Endothelial cell of umbilical vein (primary cell): ENCODE measurements at places on chromosomes 13 and 19.

GRCh38 chr13:87128036-87128435 is 543.1 kb upstream of the SLITRK5 start:
- DNase-seq, result no peak

- no peak for DNase-seq
These were observed 17.7 kb downstream of the NUMBL start for GRCh38 chr19:40672573-40673299.

- DNase-seq, result no peak
These were observed 16.0 kb downstream of the TMEM272 start for GRCh38 chr13:51828730-51829567.

DNA sequence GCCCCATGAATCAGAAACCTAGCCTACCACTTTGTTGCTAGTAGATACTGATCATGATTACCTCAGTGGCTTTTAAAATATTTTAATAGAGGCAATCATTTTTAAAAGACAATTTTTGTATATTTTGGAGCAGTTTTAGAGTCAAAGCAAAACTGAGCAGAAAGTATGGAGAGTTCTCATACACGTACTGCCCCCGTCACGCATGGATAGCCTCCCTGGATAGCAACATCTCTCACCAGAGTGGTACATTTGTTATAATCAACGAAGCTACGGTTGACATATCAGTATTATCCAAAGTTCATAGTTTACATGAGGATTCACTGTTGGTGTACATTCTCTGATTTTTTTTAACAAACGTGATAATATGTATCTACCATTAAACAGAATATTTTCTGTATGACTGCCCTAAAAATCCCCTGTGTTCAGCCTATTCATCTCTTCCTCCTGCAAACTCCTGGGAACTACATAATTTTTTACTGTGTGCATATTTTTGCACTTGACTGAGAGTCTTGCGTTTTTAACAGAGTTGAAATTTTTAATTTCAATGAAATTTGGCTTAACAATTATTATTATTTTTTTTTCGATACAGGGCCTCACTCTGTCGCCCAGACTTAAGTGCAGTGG is 1436.8 kb upstream of the PCDH9 start:
- DNase-seq, result no peak

DNA sequence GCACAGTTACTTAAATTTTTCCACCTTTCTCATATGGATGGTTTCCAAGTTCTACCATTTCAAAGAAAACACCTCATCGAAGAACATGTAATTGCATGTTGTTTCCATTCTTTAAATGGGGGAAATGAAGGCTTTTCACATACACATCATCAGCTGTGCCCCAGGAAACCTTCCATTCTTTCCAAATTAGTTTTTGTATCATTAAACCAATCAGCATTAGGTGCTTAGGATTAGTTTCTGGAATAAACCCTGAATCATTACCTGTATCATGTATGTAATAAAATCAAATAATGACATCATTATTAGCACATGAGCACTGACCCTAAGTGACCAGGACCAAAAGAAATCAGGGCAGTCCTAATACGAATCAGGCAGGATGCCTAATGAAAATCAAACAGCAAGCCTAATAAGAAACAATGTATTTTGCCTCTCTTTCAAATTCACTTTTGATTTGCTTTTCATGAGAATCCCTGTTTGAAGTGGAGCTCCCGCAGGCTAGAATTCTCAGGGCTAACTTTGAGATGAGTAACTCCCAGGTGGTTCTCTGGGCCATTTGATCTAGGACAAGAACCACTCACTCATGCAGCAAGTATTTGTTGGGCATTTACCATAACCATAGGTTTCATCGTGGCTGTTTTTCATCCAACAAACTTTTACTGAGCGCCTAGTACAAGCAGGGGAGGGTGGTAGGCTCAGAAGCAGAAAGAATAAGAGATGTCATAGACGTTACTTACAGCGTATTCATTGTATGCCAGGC is 89.2 kb downstream of the MZT1 start:
- no peak for DNase-seq

DNA sequence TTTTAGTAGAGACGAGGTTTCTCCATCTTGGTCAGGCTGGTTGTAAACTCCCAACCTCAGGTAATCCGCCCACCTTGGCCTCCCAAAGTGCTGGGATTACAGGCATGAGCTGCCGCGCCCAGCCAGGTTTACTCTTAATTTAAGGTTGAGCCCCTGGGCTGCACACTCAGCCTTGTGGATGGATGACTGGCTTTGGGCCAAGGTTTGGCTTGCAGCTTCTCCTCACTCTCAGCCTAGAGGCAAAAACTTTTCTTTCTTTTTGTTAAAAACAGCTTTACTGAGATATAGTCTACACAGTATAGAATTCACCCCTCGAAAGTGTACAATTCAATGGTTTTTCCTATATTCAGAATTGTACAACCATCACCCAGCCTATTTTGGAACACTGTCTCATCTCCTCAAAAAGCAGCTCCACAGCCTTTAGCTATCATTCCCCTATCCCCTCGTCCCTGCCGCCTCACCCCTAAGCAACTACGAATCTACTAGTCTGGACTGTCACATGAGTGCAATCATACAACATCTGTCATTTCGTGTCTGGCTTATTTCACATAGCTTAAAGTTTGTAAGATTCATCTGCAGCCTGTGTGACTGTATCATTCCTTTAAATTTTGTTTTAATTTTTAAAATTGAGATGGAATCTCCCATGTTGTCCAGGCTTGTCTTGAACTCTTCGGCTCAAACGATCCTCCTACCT is 14.5 kb upstream of the TSPAN16 start:
- no peak for DNase-seq

DNA sequence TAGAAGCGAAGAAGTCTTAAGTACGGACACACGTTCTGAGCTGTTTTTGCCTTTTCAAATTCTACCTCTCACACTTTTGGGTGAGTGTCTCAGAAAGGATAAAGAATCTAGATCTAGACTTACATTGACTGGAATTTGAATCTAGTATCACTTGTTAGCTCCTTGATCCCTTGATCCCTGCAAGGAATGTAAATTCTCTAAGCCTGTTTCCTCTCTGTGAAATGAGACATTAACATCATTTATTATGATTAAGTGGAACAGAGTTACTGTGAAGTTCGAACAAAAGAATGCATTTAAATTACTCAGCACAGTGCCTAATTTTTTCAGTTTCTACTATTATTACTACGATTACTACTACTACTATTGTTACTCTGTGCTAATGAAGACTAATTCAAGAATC is 86.6 kb upstream of the POSTN start:
- DNase-seq, result peak; percentile 13

DNA sequence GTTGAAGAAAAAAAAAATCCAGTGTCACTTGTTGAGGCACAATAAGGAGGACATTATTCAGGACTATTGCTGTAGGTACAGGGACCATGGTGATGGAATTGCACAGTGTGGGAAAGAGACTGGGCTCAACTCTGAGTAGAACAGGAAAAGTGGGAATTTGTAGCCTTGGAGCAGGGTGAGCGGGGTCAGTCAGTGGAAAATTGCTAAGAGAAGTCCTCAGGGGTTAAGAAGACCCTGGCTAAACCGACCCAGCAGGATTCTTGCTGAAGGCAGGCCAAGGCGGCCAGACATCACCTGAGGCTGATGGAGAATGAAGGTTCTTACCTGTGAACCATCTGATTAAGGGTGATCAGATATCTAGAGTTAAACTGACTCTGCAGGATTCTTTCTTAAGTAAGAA is 12.5 kb downstream of the LAIR2 start:
- DNase-seq, result no peak

- DNase-seq, result no peak
These were observed 24.6 kb downstream of the CARM1 start for GRCh38 chr19:10895920-10896319.

DNA sequence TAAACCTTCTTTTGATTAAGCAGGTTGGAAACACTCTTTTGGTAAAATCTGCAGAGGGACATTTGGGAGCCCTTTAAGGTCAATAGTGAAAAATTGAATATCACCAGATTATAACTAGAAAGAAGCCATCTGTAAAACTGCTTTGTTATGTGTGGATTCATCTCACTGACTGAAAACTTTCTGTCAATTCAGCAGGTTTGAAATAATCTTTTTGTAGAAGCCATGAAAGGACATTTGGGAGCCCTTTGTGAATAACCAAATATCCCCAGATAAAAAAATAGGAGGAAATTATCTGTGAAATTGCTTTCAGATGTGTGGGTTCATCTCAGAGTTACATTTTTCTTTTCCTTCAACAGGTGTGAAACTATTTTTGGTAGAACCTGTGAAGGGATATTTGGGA is 1690.7 kb downstream of the UQCRFS1 start:
- no peak for DNase-seq

DNA sequence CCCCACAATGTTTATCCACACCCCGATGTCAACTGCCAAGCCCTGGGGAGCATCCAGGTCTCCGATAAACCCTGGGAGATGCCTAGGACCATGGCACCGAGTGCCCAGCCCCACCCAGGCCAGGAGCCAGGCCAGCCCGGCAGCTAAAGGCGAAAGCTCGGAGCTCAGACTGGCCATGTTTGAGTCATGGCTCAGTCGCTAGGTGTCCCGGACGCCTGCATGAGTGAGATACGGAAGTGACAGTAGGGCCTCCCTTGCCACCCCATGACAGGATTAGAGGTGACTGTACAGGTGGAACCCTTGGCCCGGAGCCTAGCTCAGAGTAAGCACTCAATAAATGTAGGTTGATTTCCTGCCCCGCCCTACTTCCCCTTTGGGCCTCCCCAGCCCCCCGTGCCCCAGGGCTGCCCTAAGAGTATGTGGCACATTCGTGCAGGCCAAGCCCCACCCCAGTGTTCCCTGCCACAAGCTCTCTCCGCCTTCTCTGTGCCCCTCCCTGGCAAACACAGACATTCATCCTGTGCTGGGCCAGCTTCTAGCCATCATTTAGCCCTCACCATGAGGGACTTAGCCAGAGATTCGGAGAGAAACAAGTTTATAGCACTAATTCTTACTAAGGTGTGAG is 5.8 kb upstream of the TPM4 start:
- DNase-seq, result peak; percentile 81

GRCh38 chr13:24032252-24032651 is 128.3 kb upstream of the SPATA13 start:
- no peak for DNase-seq

GRCh38 chr19:50514346-50515167 is 844 bp upstream of the ASPDH start:
- no peak for DNase-seq

GRCh38 chr19:5953680-5954213 is 24.2 kb downstream of the RANBP3 start:
- DNase-seq, result no peak

DNA sequence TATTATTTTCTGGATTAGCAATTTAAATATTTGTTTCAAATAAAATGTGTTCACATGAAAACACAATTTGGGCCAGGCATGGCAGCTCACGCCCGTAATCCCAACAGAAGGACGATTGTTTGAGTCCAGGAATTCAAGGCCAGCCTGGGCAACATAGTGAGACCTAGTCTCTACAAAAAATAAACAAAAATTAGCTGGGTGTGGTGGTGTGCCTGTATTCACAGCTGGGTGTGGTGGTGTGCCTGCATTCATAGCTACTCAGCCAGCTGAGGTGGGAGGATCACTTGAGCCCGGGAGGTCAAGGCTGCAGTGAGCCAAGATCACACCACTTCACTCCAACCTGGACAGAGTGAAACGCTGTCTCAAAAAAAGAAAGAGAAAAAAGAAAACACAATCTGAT is 46.4 kb downstream of the KPNA3 start:
- DNase-seq, result no peak

DNA sequence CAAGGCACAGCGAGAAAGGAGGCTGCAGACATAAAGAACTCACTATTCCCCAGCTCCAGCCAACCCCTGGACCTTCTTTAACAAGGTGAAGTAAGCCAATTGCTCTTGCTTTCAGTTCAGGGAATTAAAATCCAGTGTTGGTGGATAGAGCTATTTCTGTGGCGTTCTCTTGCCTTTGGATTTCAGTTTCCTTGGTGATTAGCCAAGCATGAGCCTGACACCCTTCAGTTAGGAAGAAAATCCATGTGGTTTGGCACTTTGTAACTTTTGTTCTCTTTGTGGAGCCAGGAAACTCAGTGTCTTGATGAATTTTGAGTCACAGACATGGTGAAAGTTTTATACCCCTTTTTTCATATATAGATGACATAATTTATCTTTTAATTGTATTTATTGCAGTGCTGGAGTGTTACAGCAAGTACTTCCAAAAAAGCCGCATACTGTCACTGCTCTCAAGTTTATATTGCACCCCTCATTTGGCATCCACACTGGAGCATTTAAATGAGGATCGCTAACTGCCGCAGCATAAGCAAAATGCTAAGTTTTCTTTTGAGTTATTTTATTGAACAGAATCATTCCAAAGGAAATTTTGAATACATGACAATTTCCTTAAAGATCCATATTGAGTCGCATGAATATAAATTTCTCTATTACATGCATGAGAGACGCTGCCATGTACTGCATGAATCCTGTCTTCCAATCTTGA is 406.8 kb downstream of the MYO16 start:
- no peak for DNase-seq

- DNase-seq, result peak; percentile 59
These were observed 21.0 kb downstream of the EPSTI1 start for GRCh38 chr13:42970824-42971690.

DNA sequence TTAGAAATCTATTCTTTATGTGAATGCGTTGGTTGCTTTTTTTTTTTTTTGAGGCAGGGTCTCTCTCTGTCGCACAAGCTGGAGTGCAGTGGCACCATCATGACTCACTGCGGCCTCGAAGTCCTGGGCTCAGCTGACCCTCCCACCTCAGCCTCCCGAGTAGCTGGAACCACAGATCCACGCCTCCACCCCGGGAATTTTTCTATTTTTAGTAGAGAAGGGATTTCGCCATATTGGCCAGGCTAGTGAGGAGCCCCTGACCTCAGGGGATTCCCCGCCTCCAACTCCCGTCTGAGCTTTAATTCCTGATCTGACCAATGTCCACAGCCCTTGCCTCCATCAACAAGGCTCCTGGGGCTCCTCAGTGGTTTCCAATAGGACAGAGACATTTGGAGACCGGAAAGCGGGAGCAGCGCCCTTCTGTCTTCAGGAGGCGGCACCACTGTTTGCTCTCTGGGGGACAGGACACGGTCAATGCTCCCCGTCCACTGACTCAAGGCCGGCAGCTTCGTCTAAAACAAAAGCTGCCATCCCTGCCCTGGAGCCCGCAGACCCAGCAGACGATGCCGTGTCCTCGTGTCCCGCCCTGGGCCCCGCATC is 503 bp downstream of the TUBA3C start:
- no peak for DNase-seq

- DNase-seq, result no peak
These were observed 895.6 kb upstream of the SLC10A2 start for GRCh38 chr13:103961784-103962183.

DNA sequence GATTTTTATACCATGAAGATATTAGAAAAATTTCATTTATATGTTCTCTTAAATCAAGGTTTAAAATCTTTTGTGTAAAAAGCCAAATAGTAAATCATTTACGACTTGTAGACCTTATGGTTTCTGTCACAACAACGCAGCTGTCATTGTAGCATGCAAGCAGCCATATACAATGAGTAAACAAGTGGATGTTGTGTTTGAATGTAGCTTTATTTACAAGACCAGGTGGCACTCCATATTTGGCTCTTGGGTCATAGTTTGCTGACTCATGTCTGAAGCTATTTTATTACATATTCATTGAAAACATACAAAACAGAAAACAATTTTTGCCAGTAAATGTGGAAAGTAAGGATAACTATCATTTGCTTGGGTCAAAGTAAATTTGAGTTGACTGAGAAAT is 930.8 kb downstream of the SLITRK5 start:
- DNase-seq, result no peak
